ENCODE measurements at places on chromosomes 2 and 18.

DNA sequence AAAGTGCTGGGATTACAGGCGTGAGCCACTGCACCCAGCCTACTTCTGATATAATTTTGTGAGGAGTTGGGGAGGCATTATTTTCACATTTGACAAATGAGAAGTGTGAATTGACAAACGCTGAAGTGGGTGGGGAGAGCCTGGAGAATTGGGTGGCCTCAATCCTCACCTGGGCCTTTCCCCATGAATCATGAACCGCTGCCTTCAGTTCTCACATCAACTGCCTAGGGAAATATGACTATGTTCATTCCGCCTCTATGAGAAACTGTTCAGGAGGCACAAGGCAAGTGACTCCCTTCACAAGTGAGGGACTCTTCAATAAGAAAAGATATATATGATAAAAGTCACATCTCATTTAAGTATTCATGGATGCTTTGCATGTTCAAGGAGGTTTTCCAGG is 96.6 kb upstream of the RND3 start:
- DNase-seq = no peak

DNA sequence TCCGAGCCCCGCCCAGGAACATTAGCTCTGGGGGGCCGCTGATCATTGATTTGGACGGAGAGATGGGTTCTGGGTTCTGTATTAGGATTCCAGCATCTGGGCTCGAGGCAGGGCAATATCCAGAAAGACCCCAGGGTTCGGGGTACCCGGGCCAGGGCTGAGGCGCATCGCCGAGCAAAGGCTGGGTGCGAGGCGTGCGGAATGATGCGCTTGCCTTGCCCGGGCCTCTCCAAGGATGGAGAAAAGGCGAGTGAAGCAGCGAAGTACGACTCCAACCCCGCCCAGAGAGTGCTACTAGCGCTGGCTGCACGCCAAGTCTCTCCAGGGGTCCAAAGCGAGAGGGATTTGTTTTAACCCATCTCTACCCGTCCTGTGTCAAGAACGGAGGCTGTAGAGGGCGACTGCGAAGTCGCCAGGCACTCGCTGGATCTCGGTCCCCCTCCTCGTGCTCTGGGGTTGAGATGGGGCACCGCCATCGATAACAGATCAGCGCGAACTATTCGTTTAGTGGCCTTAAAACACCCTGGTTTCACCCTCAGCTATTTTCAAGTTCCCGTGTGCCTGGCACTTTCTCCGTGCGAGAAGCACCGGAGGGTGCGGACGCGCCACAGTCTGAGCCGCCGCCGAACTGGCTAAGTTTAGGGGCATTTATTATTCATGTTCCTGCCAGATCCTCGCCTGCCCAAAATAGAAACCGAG is 1.9 kb downstream of the ADCYAP1 start:
- no peak for DNase-seq

DNA sequence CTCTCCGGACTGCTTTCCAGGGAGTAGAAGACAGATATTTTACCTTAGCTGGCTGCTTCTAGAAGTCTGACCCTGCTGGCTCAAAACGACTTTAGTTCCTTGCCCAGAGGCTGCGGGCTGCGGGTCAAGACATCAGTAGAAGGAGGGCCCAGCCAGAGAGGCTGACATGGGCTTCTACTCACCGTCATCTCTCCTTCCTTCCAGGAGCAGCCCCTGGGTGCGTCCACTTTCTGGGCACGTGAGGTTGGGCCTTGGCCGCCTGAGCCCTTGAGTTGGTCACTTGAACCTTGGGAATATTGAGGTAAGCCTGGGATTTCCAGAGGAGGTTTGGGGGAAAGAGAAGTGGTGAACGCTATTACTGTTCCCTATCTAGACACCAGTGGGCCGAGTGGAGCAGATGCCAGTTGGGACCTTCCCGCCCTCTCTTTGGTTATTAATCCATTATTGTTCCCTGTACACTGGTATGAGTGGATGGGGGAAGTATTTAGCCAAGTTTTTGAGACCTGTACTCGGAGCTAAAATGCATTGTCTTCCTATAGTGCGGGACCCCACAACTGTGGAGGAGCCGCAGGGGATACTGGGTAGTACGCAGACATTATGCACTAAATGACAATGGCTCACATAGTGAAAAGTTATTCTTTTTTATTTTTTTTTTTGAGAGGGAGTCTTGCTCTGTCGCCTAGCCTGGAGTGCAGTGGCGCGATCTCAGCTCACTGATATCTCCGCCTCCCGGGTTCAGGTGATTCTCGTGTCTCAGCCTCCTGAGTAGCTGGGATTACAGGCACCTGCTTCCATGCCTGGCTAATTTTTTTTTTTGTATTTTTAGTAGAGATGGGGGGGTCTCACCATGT is 26.3 kb upstream of the CASP8 start:
- no peak for DNase-seq

DNA sequence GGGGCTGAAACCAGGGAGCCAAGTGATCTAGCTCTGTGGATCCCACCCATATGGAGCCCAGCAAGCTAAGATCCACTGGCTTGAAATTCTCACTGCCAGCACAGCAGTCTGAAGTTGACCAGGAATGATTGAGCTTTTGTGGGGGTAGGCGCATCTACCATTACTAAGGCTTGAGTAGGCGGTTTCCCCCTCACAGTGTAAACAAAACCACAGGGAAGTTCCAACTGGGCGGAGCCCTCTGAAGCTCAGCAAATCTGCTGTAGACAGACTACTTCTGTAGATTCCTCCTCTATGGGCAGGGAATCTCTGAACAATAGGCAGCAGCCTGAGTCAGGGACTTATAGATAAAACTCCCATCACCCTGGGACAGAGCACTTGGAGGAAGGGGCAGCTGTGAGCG is 96.7 kb downstream of the CCDC148 start:
- no peak for DNase-seq

- no peak for DNase-seq
These were observed 38.6 kb upstream of the ARHGAP25 start for GRCh38 chr2:68695971-68696370.

GRCh38 chr2:190343089-190343535 is 277 bp upstream of the INPP1 start:
- no peak for DNase-seq

Measured in adrenal gland (tissue), 19 donors.